ENCODE measurements at places on chromosomes 1 and 21.

DNA sequence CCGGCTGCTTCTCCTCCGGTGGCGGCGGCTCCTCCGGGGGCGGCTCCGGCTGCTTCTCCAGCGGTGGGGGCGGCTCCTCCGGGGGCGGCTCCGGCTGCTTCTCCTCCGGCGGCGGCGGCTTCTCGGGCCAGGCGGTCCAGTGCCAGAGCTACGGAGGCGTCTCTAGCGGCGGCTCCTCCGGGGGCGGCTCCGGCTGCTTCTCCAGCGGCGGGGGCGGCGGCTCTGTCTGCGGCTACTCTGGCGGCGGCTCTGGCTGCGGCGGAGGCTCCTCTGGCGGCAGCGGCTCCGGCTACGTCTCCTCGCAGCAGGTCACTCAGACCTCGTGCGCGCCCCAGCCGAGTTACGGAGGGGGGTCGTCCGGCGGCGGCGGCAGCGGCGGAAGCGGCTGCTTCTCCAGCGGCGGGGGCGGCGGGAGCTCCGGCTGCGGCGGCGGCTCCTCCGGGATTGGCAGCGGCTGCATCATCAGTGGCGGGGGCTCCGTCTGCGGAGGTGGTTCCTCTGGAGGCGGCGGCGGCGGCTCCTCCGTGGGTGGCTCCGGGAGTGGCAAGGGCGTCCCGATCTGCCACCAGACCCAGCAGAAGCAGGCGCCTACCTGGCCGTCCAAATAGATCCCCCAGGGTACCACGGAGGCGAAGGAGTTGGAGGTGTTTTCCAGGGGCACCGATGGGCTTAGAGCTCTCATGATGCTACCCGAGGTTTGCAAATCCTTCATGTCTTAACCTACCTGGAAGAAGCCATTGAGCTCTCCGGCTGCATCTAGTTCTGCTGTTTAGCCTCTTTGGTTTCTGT lies 2.0 kb downstream of the LORICRIN start:
- peak; percentile 33 for DNase-seq

DNA sequence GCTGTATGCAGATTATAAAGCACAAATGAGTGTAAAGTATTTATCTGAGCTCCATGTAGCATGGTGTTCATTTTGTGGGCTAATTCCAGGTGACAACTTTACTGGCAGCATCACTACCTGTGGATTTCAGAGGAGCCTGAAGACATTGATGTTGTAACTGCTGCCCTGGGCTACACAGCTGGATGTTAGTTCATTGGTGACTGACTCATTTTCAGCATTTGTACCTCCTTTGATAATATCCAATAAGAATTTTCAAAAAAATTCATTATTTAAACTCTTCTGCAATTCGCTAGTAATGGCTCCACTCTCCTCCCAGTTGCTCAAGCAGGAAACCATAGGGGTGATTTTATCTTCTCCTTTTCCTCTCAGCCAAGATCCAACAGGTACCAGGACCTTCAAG lies 37.3 kb upstream of the HSD3B1 start:
- no peak for DNase-seq

- DNase-seq: no peak
These were observed 59.5 kb upstream of the CD55 start for GRCh38 chr1:207261971-207262370.

DNA sequence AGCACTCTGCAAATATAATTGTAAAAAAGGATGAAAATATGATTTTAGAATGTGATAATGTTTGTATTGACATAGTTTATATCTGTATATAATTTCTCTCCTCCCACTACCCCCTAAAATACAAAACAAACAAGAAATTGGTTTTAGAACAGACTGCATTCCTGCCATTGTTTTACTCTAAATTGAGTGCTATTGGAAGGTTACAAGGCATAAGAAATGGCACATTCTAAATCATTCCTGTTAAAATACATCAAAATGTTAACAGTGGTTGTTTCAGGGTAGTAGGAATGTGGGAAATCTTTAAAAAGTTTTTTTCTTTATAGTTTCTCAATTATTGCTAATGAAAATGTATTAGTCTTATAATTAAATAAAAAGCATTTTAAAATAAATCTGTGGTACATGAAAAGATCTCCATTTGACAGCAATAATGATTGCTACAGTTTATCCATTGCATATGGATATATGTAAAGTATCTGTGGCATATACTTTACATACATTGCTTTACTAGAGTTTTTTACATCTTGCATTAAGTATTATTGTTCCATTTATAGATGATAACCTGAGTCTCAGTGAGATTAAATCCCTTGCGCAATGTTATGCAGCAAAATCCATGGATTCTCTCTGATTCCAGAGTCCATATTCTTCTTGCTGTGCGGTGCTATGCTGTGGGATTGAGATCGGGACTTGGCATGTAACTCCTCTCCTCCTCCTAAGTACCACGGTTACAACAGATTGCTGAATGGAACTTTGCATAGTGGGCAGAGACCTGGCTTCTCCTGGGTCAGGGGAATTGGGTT lies 319.8 kb downstream of the LMO4 start:
- DNase-seq: no peak

DNA sequence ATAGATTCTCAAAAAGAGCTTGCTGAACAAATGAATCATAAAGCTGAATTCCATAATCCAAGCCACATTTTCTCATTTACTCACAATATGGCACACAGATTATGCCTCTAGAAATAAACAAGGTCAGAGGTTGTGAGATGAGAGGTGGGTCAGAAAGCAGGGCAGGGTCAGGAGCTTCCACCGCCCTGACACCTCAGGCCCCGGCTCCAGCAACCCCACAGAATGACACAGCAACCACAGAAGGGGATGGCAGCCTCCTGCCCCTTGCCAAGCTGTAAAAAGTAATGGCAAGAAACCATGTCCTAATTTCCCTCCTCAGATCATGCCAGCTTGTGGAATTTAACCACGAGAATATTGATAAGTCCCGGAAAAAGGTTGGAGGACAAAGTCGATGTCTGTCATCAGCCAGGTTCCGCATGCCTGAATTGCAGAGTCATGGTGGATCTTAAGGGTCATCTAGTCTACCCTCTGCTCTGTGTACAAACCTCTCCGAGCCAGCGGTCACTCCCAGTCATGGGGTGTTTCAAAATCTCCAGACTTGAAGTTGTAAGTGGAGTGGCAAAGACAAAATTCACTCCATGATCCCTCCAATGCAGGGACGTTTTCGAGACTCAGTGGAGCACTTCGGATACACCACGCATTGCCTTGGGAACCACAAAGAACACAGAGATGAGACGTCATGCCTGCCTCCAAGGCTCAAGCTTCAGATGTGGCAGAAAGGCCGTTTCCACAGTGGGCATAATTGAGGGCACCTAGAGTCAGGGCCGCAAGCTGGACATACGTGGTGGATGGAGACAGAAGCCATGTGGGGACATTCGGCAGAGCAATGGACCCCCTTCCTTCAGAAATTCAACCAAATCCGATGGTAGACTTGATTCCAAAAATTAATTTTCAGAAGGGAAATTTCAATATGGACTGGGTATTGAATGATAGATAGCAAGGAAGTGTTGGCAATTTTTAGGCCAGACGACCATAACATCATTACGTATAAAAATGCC lies 254.0 kb downstream of the TOMM20 start:
- no peak for DNase-seq

DNA sequence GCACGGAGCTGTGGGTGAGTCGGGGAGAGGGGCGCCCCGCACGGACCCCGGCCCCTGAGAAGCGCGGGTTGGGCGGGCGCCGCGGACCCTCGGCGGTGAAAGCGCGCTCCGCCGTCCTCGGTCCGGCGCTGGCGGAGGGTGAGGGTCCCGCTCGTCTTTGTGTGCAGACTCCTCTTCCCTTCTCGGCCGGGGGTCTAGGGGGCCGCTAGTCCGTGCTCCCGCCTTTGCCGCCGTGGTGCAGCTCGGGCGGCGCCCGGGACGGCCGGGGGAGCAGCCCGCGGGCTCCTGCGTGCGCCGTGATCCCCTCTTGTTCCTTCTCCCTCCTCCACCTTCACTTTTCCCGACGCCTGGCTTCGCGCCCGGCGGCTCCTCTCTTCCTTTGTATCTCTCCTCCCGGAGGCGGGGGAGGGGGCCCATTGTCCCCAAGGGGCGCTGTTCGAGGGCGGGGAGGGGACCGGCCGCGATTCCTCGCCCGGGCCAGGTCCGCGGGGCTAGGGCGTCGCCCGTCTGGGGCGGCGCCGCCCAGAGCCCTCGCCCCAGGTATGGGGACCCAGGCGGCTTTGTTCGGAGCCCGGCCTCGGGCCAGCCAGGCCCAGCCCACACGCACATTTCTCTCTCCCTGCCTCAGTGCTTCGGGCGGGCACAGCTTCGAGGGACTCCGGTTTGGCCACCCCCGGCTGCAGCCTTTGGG lies 519 bp downstream of the FNBP1L start:
- peak; percentile 77 for DNase-seq

DNA sequence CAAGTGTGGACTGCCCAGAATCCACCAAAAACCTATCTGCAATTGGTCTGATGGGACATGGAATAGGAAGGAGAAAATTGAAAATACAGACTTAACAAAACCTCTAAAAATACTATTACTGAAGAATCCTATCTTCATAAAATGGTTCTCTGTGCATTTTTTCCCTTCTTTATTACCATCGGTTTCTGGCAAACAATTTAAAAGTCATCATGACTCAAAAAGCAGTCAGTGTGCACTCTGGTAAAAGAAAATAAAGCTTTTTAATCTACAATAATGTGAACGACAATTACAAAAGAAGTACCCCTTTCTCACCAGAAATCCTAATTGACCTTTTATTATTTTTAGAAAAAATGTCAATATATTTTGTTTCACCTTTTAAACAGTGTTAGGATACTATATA lies 186.3 kb downstream of the TPR start:
- no peak for DNase-seq

DNA sequence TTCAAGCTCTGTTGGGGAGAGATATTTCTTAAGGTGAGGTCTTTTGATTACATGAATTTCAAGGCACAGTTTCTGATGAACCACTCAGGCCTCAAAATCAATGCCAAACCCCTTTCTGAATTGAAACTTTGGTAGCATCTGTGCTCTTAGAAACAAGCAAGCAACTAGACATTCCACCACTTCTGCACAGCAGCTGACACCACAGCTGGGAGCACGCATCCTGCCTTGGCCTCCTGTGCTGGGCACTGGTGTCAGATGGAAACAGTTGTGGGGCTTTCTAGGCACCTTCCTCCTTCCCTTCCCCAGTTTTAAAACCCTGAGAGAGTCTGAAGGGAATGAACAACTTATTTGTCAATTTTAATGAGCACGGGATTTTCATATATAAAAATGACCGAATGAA lies 360.2 kb downstream of the ADGRL2 start:
- DNase-seq: no peak

DNA sequence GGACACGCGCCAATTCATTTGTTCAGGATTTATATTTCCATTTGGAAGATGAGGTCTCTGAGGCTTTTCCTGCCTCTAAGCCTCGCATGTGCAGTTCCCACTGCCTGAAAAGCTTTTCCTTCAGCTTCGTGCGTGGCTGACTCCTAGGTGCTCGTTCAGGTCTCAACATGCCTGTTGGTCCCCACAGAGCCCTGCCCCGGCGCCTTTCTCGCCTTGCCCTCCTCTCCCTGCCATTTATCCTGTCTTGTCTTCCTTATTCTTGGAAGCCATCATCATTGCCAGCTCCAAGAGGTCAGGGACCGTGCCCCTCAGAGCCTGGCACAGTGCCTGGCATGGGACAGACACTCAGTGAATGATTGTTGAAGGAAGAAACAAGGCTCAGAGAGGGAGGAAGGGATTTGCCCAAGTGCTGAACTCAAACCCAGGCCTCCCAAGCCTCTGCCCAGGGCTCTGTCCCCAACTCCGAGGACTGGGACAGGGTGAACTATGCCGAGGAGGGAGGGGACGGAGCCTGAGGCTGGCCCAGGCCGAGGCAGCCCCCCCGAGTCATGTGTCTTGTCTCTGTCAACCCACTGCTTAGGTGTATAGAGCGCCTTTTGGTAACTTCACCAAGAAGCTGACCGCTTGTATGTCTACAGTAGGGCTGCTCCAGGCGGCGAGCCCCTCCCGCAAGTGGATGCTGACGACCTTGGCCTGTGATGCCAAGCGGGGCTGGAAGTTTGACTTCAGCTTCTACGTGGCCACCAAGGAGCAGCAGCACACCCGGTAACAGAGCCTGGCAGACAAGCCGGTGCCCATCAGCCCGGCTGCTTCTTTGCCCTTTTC lies 47.3 kb downstream of the DISP3 start:
- DNase-seq: no peak

DNA sequence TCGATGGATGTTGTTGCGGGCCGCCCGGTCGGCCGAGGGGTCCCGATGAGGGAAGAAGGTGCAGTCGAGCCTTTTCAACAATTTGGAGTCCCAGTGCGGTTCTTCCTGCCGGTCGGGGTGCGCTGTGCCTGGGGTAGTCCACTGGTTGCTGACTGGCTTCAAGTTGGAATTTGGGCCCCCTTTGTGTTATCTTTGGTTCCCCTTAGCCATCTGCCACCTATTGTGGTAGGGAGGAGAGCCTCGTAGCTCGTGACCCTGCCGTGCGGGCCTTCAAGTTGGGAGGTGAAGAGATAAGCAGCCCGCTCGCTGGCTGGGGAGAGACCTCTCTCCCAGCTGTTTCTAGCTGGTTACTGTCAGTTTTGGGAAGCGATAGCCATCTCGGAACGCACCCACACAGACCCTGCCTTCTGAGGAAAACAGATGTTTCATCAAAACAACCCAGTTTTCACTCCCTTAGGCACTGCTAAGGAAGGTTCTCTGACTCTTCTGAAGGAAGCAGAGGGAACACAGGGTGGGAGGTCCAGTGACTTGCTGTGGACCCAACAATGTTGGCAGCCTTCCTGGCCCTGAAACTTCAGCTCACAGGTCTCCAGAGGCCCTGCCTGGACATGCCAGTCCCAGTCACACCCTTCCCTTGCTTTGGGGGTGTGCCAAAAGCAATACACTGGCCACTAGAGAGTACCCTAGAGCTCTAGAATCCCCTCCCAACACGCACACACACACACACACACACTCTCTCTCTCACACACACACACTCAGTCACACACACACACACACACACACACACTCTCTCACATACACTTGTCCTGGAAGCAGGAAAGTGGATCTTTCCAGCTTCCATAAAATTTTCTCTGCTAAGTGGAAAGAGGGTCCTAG lies 1.0 kb downstream of the BTG2 start:
- DNase-seq: peak; percentile 63

GRCh38 chr21:34887725-34888568 lies 161.2 kb downstream of the RUNX1 start:
- peak; percentile 62 for DNase-seq

- no peak for DNase-seq
These were observed 96.1 kb upstream of the OLIG2 start for GRCh38 chr21:32929633-32930038.

- DNase-seq: no peak
These were observed 482.2 kb downstream of the PTPRC start for GRCh38 chr1:199121047-199121446.

- DNase-seq: no peak
These were observed 173.0 kb upstream of the LYPLAL1 start for GRCh38 chr1:219000631-219001030.

- DNase-seq: peak; percentile 66
These were observed 150.8 kb downstream of the MAST2 start for GRCh38 chr1:45953934-45954847.

GRCh38 chr21:26851109-26851944 lies 6.1 kb upstream of the ADAMTS1 start:
- peak; percentile 63 for DNase-seq

All from ELF-1 (cell line).